ENCODE measurements at places on chromosomes 3 and 15.

DNA sequence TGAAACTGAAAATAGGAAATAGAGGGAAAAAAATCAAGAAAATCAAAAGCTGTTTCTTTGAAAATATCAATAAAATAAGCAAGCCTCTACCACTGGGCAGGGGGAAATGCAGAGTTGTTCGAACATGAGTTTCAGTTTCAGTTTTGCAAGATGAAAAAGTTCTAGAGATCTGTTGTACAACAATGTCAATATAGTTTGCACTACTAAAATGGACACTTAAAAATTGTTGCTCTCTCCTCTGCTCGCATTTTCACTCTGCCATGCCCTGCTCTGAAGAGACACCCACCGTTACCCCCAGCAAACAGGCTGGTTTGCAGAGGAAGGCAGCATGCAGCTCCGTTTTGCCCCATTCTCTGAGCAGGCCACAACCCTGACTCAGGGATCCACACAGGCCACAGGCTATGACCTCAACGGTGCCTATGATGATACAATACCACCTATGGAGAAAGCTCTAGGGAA, 64.5 kb downstream of the ZNF148 start:
- peak; percentile 60 for DNase-seq

DNA sequence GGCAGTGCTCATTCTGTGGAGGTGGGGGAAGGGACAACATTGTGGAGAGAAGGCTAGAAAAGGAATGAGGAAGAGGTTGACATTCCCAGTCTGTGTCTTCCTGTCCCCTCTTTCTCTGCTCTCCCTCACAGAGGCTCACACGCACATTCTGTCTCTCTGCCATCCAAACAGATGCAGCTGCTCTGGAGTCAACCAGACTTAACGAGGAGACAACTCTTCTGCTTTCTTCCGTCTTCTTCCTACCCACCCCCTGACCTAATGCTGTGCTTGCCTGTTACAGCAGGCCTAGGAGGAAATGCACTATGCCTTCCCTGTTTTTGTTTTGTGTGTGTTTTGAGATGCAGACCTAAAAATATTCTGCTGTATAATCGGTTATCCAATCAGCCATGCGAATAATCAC, 121.9 kb downstream of the CACNA1D start:
- no peak for DNase-seq

- DNase-seq = no peak
These were observed 1298.6 kb downstream of the SI start for GRCh38 chr3:163779396-163780344.

- DNase-seq = no peak
These were observed 36.1 kb upstream of the CSPG5 start for GRCh38 chr3:47614788-47615187.

- no peak for DNase-seq
These were observed 4.8 kb downstream of the SCG5 start for GRCh38 chr15:32646291-32646690.

DNA sequence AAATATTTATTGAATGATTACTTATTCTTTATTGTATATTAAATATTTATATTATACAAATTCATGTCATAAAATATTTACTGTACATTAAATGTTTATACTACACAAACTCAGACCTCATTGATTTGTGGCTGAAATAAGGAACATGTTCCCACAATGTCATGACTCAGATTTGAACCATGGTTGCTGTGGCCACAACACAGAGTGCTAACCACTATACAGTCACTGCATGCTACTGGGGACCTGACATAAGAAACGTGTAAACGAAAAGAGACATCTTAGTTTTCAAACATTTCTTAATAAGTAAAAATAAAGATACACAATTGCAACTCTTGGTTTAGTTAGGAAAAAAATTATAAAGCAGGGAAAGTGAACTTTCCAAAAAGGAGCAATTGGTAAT, 99.1 kb upstream of the AGTR1 start:
- DNase-seq = peak; percentile 4

GRCh38 chr3:112776000-112776399, 70.7 kb downstream of the CD200R1L start:
- DNase-seq = peak; percentile 57

DNA sequence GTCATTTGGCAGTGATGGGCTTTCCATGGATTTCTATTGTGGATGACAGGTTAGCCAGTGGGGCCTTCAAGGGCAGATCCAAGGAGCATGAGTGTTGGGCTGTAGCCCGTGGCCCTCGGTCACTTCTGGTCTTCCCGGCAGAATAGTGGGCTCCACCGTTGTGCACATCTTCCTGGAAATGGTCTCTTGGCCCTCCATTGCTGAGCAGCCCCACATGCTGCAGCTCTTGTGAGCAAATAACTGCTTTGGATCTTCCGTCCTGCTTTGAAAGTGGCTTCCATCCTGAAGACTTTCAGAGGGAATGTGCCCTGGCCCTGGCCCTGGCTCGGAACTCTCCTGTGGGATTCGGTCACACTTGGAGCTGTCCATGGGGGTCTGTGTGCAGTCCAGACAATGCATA, 102.8 kb downstream of the SNRPN start:
- no peak for DNase-seq
